ENCODE measurements at places on chromosomes 6 and 20.

DNA sequence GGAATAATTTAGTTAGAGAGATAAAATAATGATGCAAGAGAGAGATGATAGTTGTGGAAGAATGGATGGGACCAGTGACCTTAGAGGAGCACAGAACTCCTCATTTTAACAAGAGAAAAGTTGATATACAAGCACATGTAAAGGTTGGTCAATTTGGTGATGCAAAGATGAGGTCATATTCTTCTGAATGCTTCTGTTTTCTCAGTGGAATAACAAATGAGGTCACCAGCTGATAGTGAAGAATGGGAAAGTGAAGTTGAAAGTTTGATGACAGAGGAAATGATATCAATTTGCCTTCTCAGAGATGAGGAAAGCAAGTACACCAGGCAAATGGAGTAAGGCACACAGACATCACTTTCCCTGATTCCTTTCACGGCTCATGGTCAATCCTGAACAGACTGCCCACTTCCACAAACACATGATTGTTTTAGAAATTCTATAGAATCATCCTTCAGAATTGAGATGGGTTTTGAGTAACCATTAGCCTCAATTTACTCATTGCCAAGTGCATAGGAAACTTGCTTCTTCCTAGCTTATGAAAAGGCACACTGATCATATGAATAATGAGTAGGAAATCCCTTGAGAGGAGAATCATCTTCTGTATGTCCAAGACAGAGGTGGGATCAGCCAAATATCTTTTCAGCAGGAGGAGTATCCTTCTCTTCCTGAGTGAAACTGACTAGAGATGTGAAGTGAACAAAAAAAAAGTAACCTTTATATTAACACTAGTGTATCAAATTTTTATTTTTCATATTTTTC lies 82.4 kb upstream of the TCF21 start:
- DNase-seq = no peak

GRCh38 chr20:59221707-59222252 lies 58.2 kb downstream of the ZNF831 start:
- DNase-seq = no peak

GRCh38 chr6:41668968-41669367 lies 30.7 kb downstream of the MDFI start:
- DNase-seq = no peak

- no peak for DNase-seq
These were observed 15.2 kb downstream of the NPEPL1 start for GRCh38 chr20:58707770-58708169.

GRCh38 chr6:36139431-36139830 lies 9.1 kb downstream of the MAPK13 start:
- DNase-seq = no peak

DNA sequence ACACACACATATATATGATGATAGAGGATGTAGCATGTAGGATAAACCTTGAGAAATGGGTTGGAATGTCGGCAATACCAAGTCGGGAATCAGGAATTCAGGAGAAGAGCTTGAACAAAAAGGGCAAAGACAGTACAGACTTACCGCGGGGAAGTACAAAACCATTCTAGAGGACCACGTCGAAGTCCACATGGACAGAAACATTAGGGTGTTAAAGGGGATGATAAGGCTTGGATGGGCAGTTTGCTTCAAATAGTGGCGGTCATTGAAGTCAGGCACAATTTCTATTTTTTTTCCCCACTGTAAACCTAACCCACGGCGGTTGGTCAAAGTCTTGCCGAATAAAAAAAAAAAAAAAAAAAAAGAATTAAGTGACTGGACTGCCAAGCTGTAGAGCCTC lies 766 bp upstream of the NUS1 start:
- DNase-seq = no peak

DNA sequence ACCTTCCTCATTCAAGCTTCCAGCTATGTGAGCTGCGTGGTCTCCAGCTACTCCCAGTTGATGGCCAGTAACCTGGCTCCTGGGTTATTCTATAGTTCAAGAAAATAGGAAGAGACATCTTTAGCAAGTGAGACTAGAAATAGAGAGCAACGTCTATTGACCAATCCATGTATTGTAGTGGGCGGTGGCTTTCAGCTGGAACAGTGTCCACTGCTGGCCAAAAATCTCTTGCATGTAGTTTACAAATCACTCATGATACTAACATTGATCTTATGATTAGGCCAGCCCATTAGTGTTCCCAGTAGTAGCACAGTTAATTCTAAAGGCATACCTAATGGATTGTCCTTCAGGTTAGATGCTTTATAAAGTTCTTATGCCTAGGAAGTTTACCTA lies 58.9 kb upstream of the SCP2D1 start:
- no peak for DNase-seq

DNA sequence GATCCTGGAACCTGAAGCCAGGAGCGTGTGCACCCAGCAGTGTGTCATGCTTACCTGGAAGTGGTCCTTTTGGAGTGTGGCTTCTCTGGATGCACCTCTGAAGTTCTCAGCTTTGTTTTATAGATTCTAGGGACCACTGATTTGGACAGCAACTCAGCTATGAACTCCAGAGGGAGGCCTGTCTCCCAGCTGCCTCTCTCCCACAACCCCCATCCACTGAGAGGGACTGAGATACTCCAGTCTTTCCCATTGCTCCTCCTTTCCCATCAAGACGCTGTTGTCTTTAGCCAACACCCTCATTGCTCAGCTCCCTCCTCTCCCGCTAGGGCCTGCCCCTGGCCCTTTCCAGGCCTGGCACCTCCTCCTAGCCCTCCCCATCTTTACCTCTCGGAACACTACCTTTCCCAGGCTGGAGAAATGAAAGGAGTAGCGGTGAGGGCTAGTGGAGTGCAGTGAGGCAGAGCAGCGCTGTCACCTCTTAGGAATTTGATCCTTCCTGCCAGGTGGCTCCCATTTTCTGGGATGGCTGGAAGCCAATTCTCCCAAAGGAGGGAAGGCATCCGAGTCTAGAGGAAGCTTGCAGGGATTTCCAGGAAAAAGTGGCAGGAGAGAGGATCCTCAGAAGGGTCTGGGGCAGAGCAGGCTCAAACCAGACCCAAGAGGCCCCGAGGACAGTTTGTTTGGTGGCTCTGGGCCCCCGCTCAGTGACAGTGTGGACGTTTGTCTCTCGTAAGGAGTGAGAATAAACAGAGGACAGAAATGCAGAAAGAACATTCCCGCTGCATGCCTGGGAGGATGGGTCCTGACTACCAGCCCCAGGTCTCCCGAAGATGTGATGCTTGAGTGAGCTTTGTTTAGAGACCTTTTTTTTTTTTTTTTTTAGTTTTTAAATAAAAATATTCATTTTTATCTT lies at the start of gene LRRN4:
TSS of gene LRRN4 (minus strand) at position 285 of the 913 bp plus-strand sequence. CDS start 1,261 bp downstream, outside the sequence.
- DNase-seq = no peak

GRCh38 chr6:107337191-107337741 lies 122.1 kb downstream of the PDSS2 start:
- no peak for DNase-seq

Data from stimulated activated naive CD8-positive, alpha-beta T cell treated with anti-CD3 and anti-CD28 coated beads, Interleukin-15, amount 100 ng/mL, for 72 hours (primary cell).